ENCODE measurements at places on chromosomes 16 and 17. TPM values are rescaled to one million over a fixed set of nuclear protein-coding genes. Genes with fewer than 3 reads are reported as not detected.

CCL5 gene
- not detected for total RNA-seq

TAT gene
- total RNA-seq, result 0.35 TPM

OTOP3 gene
- total RNA-seq, result not detected

DNA sequence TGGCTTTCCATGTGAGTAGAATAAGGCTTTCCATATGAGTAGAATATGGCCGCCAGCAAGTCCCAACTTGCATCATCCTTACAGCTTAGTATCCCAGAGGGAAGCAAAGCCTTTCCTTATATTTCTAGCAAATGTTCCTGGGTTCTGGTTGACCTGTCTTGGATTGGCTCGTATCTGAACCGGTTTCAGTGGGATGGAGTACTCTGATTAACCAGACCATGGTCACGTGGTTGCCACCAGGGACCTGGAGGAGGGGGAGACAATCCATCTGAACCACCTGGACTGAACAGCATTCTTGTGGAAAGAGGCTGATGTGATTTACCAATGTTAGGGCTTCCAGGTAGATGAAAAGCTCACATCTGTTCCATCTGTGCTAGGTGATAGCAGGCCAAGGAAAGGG is 89.0 kb downstream of the SHISA6 start:
- DNase-seq, result no peak

DNA sequence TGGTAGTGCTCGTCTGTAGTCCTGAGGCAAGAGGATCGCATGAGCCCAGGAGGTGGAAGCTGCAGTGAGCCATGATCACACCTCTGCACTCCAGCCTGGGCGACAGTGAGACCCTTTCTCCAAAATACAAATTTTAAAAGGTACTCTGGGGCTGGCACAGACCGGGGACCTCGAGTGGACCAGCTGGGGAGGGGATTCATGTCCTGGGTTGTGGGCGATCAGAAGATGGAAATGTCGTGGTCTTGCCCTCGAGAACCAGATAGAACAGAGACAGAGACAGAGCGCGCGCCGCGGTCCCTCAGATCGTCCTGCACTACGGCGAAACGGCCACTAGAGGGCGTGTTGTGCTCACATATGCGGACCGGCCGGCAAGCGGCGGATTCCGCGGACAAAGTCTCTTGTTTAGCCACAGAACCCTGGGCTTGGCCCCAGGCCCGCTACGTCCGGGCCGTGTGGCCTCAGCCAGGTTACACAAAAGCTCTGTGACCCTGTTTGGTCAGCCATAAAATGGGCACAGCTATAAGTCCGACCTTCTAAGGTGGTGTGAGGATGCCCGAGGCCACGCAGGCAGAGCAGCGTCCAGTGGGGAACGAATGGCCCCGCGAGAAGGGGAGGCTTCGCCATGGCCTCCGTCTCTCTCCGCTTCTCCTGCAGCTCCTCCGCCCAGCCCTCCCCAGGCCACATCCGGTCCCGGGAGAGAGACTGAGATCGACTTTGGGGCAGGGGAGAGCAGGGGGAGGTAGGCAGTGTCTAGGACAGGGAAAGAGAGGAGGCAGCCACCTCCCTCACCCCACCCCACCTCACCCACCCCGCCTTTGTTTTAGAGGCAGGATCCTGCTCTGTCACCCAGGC is 14.6 kb upstream of the SBK1 start:
- DNase-seq, result no peak

DNA sequence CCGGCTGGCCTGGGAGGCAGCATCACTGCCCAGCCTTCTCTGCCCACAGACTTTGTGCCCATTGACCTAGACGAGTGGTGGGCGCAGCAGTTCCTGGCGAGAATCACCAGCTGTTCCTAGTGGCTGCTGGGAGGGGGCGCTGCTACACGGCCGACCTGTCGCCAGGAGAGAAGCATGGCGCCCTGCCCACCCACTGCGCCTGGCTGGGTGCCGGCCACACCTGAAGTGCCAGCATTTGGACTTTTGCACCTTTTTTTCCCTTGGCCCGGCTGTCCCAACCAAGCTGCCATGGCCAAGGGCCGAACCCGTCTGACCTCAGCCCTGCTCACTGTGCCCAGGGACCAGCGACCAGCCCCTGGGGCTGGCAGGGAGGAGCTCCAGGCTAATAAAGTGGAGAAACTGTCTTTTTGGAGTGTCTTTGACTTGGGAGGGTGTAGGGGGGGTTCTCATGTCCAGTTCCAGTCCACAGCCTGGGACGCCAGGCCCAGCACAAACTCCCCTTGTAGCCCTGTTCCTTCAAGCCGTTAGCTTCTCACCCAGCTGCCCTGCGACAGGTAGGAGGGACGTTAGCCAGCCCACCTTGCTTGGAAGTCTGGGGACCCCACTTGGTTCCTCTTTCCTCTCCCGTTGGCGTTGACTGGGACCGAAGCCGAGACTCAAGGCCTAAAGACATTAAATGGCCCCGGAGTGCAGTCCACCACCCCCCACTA is 939 bp upstream of the WDR90 start:
- no peak for DNase-seq

Data from chondrocyte (in vitro differentiated cells).